Effector memory CD4-positive, alpha-beta T cell (primary cell): ENCODE measurements at places on chromosomes 16 and 17.

DNA sequence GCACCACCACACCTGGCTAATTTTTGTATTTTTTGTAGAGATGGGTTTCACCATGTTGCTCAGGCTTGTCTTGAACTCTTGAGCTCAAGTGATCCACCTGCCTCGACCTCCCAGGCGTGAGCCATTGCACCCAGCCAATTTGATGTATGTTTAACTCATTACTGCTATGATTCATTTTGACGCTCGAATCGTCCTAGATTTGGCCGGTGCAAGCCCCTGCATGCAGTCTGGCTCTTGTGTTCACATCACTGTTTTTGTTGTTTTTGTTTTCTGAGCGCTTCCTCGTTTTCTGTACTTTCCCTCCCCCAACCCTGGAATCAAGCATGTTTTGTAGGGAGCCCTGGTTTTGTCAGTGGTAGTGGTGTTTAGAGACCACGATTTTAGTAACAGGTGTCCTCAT is 7.8 kb upstream of the DUS1L start:
- no peaks in the 10 kb centered on the region for H3K36me3 ChIP-seq
- H3K4me3 ChIP-seq: no peak overlapping the region
- DNase-seq: no peak
- H3K4me1 ChIP-seq: no peaks in the 10 kb centered on the region
- no peak overlapping the region for H3K27ac ChIP-seq

GRCh38 chr17:28985950-28986713 is 19.7 kb downstream of the SEZ6 start:
- H3K27me3 ChIP-seq: no peaks in the 10 kb centered on the region
- no peak overlapping the region for H3K27ac ChIP-seq
- H3K36me3 ChIP-seq: no peaks in the 10 kb centered on the region
- no peak for DNase-seq

DNA sequence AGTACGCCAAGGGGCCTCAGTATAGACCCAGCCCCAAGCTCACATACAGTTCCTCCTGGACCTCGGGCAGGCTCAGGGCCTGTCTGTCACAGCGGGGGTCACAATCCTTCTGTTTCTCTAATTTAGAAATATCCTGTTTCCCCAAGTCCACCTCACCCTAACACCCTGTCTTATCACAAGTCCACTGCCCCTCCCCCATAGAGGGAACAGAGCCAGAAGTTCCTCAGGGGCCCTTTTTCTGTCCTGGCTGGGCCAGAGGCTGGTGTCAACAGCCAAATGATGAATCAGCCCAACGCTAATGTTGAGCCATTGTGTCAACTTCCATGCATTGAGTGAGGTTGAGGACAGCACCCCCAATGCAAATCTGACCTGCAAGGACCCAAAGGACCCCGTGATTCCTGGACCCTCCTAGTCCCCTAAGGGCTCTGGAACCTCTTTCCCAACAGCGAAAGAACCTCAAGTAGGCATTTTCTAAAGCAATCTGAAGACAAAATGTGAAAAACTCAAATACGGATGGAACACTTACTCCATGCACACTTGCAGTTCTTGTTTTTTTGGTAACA is 58.6 kb downstream of the PECAM1 start:
- no peaks in the 10 kb centered on the region for H3K4me1 ChIP-seq
- no peak for DNase-seq
- no peaks in the 10 kb centered on the region for H3K27me3 ChIP-seq
- H3K36me3 ChIP-seq: no peaks in the 10 kb centered on the region
- no peak overlapping the region for H3K27ac ChIP-seq

DNA sequence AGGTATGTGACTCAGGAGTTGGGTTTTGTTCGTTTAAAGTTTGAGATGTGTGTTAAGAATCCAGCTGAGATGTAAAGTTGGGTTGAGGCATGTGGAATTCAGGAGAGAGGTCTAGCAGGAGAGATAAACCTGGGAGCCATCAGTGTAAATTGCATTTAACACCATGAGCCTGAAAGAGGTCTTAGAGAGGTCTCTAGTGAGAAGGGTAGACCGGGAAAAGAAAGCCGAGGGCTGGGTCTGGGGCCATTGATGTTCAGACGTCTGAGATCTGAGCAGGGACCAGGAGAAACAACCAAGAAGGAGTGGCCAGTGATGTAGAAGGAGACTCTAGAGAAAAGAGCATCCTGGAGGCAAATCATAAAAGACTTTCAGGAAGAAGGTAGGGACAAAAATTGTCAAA is 44.1 kb upstream of the PIRT start:
- H3K27ac ChIP-seq: no peak overlapping the region
- no peak overlapping the region for H3K4me3 ChIP-seq
- no peak for DNase-seq
- no peaks in the 10 kb centered on the region for H3K36me3 ChIP-seq

DNA sequence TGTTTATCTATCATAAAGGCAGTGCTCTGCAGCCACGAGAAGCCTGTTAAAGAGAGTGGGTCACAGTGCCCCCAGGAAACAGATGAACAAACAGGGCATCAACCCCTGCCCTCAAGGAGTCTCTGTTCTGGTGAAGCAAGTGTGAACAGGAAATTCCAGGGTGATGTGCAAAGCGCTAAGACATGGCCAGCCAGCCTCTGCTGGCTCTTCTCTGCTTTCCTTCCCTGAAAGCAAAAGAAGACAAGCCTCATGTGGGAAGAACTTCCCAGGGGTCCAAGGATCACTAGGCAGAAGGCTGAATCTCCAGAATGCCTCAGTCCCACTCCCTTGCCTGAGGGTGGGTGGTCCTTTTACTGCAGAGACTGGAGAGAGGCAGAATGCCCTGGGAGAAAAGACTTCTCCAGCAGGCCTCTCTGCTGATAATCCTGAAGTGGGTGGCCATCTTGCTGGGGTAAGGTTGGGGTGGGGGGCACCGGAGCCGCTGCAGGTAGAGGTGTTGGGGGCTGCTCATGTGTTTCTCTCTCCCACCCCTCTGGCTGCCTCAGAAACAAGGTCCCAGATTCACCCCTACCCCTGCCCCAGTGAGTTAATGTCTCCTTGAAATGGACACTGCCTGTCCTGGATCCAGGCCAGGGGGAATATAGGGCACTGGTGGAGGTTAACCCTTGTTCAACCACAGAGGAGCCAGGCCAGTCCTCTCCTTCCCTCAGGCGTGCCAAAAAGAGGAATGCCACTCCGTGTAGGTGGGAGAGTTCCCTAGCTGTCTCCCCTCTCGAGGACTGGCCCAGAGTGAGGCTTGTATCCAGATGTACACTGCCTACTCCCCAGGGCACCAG is 2.4 kb downstream of the ANKRD13B start:
- H3K4me1 ChIP-seq: peaks cover 28% of the 10 kb centered on the region
- H3K27ac ChIP-seq: no peak overlapping the region
- DNase-seq: no peak
- no peak overlapping the region for H3K4me3 ChIP-seq

DNA sequence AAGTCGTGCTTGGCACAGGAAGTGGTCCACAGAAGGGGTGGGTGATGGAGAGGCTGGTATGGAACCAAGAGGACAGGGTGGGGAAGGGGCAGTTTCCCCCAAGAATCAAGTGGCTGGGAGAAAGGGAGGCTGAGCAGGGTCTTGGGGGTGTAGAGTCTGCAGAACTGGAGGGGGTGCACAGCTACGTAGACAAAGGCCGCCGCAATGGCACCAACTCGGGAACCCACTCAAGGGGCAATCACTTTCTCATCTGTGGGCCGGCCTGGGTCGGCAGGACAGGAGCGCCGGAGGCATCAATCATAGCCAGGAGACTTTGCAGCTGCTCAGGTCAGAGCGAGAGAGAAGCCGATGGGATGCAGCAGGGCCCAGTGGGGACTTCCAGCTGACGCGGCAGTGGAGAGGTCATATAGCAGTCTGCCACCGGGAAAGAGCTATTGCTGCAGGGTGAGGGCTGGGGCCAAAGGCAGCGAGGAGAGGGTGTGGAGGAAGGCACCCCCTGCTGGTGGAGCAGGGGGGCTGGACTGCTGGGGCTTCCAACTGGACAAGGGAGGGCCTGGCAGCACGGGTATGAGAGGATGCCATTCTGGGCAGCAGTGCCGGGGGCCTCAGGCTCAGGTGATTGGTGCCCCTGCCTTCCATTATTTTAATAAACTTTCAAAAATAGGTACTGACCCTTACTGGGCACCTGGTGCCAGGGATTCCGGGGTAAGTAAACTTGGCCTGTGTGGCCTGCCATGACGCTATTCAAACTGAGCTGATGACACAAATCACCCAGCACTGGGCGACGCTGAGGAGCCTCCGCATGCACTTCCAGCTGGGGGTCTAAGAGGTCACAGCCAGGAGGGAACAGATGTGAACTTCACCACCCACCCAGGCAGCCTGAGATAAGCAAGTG is 52.5 kb upstream of the MTSS2 start:
- DNase-seq: no peak
- H3K4me1 ChIP-seq: peaks cover 13% of the 10 kb centered on the region
- no peaks in the 10 kb centered on the region for H3K27me3 ChIP-seq
- no peak overlapping the region for H3K4me3 ChIP-seq
